Stimulated activated CD4-positive, alpha-beta T cell treated with anti-CD3 and anti-CD28 coated beads, TNF-alpha, amount 100 ng/mL, for 1 hour (primary cell): ENCODE measurements at places on chromosomes 5 and 9.
A peak's percentile ranks its signal among the peaks of the same experiment; 100 is the strongest.

- DNase-seq = no peak
Observed at GRCh38 chr5:176616511-176616910, 6.6 kb upstream of the GPRIN1 start.

DNA sequence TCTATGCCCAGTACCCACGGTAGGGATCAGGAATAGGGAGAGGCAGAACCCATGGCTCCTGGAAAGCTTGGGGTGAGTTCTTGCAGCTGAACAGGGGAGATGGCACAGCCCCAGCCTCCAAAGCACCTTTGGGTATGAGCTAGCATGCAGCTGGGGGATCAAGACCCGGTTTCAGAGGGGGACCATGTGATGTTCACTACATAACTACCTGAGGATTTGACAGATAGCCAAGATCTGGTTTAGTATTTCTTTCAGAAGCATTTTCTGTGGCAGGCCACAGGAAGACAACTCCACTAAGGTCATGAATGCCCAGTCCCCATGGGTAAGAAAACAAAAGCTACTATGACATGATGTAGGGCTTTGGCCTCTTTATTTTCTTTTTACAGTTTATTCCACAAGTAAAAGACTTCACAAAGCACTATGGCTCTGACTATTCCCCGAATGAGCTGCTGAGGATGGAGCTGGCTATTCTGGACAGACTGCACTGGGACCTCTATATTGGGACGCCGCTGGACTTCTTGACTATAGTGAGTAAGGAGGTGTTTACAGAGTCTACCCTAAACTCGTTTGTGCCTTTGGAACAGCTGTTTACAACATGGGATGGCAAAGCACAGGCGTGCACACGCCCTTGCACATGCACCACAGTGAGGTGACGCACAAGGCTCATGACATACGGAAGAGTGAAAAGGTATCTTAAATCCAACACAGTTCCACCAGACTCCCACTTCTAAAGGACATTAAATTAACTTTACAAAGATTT lies 3.4 kb downstream of the CCNI2 start:
- no peak for DNase-seq

DNA sequence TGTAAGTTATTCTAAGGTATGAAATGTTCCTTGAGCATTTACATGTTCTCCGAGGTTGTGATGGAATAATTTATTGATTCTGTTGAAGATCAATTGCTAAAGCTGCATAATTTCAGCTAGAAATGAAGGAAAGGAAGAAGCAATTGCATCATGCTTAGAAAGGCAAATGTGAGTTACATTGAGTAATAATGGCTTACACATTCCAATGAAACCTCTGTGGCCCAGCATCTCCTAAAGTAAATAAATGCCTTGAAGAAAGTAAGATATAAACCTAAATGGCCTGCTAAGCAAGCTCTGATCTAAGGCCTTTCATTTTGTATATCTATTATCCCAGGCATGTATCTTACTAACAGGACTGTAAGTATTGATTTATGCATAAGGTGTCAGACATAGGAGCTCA lies 677.3 kb upstream of the RGMB start:
- DNase-seq = no peak

DNA sequence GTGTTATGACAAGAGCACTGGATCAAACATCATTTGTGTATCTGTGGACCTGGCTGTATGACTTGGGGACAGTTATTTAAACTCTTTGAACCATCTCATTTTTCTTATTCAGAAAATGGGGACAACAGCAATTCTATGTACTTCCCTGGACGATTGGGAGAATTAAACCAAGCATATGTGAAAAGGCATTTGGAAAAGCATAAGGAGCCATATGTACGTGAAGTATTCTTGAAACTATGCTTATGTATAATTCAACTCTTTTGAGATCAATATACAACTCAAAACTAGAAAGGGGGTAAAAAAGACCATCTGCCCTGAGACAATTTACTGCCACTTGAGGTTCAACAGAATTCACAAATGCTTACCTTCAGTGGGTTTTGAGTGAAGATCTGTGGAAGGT lies 75.5 kb downstream of the NLN start:
- no peak for DNase-seq

GRCh38 chr5:95554331-95554646 lies 488 bp downstream of the SKIC3 start:
- DNase-seq = no peak

GRCh38 chr5:15008921-15009320 lies 137.3 kb upstream of the ANKH start:
- DNase-seq = no peak

DNA sequence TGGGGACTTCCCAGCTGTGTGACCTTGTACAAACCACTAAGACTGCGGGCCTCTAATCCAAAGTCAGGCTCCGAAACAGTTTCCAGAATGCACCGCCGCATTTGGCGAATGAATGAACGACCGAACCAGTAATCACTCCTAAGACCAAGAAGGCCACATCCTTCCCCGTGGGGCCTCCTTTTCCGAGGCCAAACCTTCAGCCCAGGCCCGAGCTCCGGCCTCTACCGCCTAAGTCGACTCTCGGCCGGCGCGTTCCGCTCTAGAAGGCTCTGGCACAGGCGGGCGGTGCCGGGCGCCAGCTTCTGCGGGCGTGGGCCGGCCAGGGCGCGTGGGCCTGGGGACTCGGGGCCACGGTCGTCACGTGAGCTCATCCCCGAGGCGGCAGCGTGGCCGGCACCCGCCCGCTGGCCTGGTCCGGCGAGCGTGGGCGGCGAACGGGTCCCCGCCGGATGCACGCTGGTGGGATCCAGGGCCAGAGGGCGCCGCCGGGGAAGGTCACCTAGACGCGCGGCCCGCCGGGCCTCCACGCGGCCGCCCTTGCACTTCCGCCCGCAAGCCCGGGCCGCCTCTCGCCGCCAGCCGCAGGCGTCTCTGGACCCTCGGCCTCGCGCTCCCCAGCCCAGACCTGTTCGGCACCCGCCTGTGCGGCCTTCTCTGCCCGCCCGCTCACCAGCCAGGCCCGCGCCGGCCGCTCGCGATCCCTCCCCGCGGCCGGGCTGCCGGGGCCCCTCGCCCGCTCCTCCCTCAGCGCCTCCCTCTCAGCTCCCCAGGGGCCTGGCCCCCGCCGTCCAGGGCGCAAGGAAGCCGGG lies 754 bp downstream of the VDAC1 start:
- peak; percentile 33 for DNase-seq

DNA sequence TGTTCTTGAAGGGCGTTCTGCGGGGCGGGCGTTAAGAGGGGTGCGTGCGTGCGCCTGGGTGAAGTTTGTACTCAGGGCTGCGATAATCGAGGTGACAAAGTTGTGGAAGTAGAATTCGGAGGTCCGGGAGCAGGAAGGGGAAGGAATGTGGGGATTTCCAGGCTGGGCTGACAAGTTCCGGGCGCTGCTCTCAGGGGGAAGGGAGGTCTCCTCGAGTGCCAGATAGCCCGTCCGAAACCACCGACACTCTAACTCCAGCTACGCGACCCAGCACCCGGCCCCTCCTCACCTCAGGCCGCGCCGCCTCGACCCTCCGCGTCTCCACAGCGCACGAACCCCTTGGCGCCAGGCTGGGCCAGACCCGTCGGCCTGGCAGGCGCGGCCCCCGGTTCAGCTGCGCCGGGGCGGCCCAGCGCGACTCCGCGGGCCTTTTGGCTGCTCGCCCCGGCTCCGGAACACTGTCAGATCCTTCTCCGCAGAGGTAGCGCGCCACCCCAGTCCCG lies at the start of gene IL6ST:
Gene IL6ST (minus strand): TSS at position 469 of the 503 bp plus-strand sequence. CDS start 18,685 bp downstream, outside the sequence.
- DNase-seq = no peak

GRCh38 chr5:34498572-34498971 lies 157.6 kb upstream of the RAI14 start:
- no peak for DNase-seq

- DNase-seq = no peak
Observed at GRCh38 chr9:20594608-20595007, 27.7 kb downstream of the MLLT3 start.

GRCh38 chr5:64147849-64148441 lies 17.7 kb upstream of the RNF180 start:
- no peak for DNase-seq

DNA sequence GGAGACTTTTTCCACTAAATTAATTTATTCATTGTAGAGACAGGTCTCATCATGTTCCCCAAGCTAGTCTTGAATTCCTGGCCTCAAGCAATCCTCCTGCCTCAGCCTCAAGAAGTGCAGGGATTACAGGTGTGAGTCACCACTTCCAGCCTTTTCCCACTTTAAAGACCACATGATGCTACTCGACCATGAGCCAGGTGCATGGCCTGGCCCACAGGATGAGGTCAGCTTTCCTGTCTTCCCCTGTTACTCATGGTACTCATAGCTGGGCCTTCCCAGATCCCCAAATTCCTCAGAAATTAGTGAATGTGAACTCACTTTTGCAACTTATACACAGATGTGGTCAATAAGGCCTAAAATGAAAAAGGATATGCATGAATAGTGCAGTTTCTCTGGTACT lies 395.9 kb downstream of the SEMA5A start:
- DNase-seq = no peak

GRCh38 chr5:6812800-6813731 lies 99.8 kb downstream of the TENT4A start:
- no peak for DNase-seq

GRCh38 chr5:126007841-126008240 lies 415.4 kb upstream of the GRAMD2B start:
- no peak for DNase-seq

DNA sequence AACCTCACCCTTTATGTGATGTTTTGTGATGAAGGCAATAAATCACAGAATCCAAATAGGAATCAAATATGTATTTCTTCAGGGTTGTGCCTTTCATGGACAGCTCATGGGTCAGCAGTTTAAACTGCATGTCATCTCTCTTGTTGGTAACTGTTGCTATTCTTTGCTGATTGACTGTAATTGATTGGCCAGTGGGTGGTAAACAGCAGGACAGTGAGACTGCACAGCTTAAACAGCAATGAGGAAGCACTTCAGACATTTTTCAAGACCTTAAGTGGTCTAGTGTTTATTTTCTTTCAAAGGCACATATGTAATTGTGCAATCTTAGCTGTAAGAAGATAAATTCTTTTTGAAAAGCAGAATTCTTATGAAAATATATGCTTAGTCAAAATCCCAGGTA lies 260.5 kb downstream of the COX7C start:
- no peak for DNase-seq

GRCh38 chr5:143606043-143606752 lies 202.7 kb upstream of the NR3C1 start:
- no peak for DNase-seq

- DNase-seq = no peak
Observed at GRCh38 chr5:149420545-149421371, 41.7 kb upstream of the IL17B start.

- DNase-seq = no peak
Observed at GRCh38 chr9:95058795-95059386, 258.6 kb downstream of the FANCC start.

- DNase-seq = no peak
Observed at GRCh38 chr5:138489683-138490061, 24.4 kb downstream of the EGR1 start.

- no peak for DNase-seq
Observed at GRCh38 chr9:135704483-135704882, 2.5 kb downstream of the KCNT1 start.

- no peak for DNase-seq
Observed at GRCh38 chr5:7422316-7423106, 26.6 kb downstream of the ADCY2 start.

GRCh38 chr9:17799369-17799768 lies 220.5 kb downstream of the SH3GL2 start:
- no peak for DNase-seq

- DNase-seq = no peak
Observed at GRCh38 chr5:160054831-160055230, 45.9 kb downstream of the TTC1 start.

- DNase-seq = no peak
Observed at GRCh38 chr9:2709645-2710101, 7.6 kb upstream of the KCNV2 start.

DNA sequence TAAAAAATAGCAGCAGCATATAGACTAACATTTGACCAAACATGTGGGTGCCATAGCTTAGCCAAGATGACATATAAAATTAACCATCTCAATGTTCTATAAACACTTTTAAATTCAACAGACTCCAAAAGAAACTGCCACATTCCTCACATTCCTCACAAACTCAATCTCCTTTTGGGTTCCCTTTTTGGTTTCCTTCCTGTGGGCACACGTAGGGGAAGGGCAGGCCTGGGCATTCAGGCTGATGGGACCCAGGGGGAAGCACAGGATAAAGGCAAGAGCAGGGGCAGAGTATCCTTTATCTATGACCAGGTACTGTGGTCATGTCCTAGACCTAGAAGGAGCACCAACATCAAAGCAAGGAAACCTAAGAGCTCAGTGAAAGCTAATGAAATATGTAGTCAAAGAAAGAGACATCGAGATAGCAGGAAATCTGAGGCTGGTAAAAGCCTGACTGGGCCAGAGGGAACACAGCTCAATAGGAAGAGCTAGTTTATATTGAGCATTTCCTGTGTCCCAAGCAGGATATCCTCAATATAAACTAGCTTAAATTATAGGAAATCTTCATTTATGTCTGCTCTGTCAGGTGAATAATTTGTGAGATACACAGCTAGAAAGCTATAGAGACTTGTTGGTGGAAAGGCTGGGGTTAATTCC lies 13.6 kb upstream of the ERAP1 start:
- DNase-seq = no peak

GRCh38 chr9:94545940-94546339 lies 8.9 kb upstream of the PCAT7 start:
- no peak for DNase-seq
